ENCODE measurements at places on chromosomes 7 and 10.

DNA sequence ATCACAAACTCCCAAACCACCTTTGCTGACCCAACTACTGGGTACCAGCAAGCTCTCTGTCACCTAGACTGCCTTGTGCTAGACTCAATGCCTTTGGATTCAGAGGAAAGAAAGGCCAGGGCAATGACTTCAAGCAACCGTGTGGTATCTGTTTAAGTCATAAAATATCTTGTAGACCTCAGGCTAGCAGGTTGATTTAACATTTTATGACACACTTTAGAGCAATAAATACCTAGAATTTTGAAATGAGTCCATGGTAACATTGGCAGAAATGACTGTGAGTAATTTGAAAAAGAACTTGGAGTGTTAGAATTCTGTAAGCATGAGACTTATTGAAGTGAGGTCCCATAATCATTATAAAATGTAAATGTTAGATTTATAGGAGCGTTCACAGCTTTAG, 87.2 kb downstream of the TWIST1 start:
- DNase-seq = no peak

GRCh38 chr10:111083222-111084095, 6.6 kb downstream of the ADRA2A start:
- DNase-seq = no peak

- DNase-seq = no peak
Observed at GRCh38 chr7:11716185-11716584, 115.8 kb downstream of the THSD7A start.

DNA sequence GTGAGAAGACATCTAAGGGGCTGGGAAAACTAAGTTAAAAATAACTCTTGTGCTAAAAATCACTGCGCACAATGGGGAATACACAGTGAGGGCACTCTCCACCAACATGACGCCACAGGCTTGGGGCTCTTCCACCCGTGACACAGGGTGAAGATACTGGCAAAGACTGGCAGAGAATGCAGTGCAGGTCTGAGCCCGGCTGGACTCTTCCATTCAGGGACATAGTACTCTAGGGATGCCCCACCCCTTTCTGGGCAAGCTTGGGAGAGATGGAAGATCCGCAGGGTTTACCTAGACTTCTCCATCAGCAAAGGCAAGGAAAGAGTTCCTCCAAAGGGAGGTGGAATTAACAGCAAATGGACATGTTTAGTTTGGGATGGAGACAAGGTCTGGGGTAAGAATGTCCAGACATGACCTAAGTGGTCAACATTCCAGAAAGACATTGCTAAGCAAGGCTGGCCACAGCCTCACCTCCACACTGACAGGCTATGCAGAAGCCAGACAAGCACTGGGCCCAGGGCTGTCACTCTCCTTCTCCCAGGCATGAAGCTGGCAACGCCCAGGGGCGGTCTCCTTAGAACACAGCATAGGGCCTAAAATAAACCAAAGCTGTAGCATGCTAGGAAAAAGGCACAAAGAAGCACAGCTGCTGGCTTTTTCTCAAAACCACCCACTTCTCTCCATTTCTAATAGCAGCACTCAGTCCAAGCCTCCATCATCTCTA, 28.1 kb downstream of the XPNPEP1 start:
- no peak for DNase-seq

DNA sequence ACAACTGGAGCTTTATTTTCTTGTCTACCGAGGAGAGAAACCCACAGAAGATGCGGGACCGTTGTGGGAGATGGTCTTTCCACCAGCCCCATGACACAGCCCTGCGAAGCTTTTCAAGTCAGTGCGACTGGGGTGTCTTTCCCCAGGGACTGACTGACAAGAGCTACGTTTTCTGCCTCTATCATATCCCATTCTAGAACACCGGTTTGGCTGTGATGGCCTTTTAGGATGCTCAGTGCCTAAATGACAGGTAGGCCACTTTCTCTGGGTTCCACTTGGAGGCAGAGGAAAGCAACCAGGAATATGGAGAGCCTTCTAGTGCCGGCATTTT, 16.9 kb downstream of the SLC13A4 start:
- no peak for DNase-seq

- DNase-seq = no peak
Observed at GRCh38 chr10:75977139-75977538, 545.7 kb downstream of the LRMDA start.

DNA sequence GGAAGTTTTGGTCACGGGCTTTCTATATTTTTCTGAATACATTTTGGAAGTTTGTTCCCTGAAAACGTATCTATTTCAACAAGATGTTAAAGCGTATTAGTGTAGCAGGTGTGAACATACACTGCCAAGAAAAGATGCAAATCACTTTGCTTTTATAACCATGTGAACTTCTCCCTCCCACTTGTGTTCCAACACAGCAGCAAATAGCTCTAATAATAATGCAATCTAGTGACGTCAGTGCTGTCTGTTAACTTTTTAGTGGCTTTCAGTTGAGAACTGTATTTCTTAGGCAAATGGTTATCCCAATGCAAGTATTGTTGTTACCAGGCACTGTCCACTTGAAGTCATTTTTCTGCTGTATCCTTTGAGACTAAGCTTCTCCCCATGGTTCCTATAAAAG, 188.4 kb upstream of the IGFBP3 start:
- no peak for DNase-seq

GRCh38 chr7:137007001-137007694, 138.7 kb downstream of the CHRM2 start:
- no peak for DNase-seq

- DNase-seq = no peak
Observed at GRCh38 chr7:106824458-106824857, 40.6 kb upstream of the PIK3CG start.

DNA sequence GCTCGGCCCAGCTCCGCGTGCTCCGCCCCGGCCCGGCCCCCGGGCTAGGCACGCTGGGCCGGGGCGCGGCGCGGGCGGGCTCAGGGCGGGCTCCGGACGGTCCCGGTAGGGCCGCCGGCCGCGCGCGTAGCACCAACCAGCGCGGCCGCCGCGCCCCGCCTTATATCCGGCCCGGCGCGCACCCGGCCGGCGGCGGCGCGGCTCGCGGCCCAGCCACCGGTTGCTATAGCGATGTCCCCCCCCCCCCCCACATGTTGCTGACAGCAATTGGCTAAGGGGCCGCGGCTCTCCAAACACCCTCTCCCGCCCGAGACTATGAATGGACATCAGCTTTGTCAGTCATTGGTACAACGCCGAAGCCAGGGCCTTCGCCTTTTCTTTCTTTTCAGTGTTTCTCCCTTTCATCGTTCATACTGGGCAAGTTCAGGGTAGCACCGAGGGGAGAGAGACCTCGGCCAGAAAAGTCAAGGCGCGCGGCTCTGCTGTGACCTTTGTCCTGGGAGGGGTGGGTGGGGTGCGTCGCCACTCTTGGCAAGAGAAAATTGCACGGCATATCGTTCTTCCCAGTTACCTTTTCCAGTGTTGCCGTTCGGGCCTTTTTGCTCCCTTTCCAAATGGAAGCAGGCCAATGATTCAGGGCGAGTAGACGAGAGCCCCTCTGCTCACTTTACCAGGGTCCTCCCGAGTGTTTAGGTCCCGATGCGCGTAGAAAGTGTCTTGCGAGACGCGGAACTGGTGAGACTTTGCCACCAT, 354.2 kb downstream of the DNAJB6 start:
- DNase-seq = no peak

DNA sequence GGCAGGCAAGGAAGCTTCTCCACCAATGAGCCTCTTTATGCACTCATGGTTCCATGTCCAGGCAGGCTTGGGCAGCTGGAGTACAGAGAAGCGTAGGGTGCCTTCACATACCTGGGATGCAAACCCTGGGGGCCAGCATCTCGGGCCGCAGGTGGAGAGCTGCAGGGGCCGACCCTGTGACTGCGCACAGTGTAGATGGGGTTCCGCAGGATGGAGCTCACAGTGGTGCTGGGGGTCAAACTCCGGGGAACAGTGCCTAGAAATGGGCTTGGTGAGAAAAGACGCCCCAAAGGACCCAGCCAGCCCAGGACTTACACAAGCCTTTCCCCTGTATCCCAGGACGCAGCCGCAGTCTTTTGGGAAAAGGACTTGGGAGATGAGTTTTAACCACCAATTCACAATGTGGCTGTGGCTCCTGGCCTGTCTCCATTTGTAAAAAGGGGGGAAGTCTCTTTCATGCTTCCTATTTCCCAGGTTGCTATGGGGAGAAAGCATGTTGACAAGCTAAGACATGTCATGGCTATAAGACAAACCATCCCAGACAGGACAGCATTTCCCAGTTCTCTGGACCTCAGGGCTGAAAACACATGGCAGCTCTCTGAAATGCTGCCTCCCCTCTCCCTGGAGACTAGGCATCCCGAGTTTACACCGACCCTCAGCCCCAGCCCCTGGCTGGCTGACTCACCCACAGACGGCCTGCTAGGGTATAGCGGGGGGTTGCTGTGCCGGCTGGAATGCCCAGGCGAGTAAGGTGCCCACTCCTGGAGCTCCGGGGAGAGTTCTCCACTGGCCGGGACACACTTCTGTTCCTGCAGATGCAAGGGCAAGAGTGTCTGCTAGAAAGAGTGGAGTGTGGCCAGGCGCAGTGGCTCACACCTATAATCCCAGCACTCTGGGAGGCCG, 107.1 kb downstream of the DLG5 start:
- no peak for DNase-seq

DNA sequence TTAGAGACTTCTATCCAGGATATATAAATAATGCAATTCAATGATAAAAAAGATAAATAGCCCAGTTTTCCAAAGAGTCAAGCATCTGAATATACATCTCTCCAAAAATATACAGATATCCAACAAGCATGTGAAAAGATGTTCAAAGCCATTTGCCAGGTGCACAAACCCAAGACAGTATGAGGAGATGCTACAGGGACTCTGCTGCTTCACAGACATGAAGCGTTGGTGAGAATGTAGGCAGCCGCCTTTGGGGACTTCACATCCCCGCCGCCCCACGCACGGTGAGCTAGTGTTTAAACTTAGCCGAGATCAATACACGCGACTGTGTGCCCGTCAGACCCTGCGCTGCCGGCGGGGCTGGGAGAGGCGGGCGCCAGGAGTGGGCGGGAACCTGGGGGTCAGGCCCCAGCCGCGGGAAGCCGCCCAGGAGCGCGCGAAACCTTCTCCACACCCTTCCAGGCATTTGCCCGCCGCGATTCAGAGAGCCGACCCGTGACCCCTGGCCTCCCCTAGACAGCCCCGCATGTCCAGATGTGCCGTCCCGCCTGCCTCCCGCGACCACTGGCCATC, 927 bp upstream of the ALOX5 start:
- no peak for DNase-seq

- DNase-seq = no peak
Observed at GRCh38 chr10:46236546-46236887, 50.3 kb upstream of the ANTXRL start.

GRCh38 chr10:34475786-34476185, 339.3 kb downstream of the PARD3 start:
- no peak for DNase-seq

- no peak for DNase-seq
Observed at GRCh38 chr10:6115824-6116350, 27.1 kb downstream of the RBM17 start.

DNA sequence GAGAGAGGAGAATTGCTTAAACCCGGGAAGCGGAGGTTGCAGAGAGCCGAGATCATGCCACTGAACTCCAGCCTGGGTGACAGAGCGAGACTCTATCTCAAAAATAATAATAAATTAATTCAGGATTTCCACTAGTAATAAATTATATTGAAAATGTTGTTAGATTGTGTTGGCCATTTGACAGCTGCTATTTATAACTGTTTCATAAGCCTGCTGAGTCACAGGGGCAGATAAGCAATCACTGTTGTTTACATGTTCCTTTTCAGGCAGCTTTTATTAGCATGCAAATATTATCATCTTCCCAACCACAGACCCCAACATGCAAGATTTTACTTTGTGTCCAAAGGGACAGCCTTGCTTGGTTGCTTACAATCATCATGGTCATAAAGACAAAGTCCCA, 49.5 kb upstream of the ZNF138 start:
- DNase-seq = no peak

DNA sequence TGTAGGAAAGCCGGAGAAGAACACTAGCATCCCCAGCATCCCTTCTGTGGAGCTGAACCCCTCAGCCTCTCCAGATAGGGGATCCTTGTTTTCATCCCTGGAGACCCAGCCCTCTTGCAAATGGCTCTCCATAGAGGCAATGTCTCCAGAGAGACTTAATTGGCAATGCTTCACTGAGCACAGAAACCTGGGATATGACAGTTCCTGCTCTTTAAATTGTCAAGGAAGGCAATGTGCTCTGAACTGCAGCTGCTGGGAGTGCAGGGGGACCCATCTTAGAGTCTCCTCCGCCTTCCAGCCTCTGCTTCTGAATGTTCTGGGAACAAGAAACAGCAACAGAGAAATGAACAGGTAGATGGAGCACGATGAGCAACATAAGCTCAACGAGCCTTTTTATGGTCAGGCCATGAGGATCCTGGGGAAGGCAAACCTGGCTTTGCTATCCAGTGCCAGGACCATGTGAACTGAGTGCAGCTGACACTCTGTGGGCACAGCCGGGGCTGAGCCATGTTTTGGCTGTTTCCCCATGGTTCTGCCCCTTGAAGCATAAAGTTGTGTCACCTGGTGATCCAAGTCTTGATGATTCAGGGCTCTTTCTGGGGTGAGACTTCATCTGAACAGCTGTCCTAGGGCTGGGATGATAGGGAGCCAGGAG, 481.0 kb downstream of the PLXNA4 start:
- DNase-seq = no peak

DNA sequence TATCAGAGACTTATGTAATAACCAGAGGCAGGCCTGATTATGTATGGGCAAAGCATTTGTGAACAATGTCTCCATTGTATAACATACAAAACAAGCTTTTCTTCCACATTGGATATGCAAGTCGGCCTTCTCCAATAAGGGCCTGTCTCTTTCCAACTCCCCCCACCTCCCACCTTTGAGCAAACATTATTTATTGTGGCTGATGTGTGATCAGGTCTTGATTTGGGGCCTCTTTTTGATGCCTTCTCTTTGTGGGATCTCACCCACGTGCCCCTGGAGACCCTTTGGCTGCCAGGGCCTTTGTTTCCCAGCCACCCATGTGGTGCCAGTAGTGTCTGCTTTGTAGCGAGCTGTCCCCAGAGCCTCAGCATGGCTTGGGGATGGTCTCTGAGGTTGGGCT, 53.0 kb downstream of the TCF7L2 start:
- no peak for DNase-seq

DNA sequence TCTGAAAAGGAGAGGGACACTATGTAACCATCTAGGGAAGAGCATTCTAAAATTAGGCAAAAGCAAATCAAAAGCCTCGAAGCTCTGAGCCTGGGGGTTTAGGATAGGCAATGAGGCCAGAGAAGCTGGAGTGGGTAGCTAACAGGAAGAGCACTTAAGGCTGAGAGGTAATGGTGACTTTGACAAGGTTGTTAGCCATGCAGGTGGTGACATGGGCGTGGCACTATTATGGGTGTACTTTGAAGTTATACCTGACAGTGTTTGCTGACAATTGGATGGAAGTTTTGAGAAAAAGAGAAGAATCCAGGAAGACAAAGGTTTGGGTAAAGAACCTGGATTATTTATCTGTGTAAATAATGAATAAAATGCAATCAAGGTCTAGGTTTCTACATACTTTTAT, 383.0 kb upstream of the SEMA3C start:
- DNase-seq = no peak
